ENCODE measurements at places on chromosomes 16 and 17. TPM values are rescaled to one million over a fixed set of nuclear protein-coding genes. Genes with fewer than 3 reads are reported as not detected.

VMP1 gene
- 231 TPM for total RNA-seq

TNFRSF17 gene
- not detected for total RNA-seq

KCNJ12 gene
- 4.1 TPM for total RNA-seq

MT3 gene
- total RNA-seq: 1.1 TPM

LCAT gene
- total RNA-seq: 10.2 TPM

WIPI1 gene
- total RNA-seq: 61.1 TPM

CACNG3 gene
- total RNA-seq: not detected

USP6 gene
- total RNA-seq: 0.85 TPM

HEATR9 gene
- total RNA-seq: not detected
